ENCODE measurements at places on chromosomes 5 and 9.

DNA sequence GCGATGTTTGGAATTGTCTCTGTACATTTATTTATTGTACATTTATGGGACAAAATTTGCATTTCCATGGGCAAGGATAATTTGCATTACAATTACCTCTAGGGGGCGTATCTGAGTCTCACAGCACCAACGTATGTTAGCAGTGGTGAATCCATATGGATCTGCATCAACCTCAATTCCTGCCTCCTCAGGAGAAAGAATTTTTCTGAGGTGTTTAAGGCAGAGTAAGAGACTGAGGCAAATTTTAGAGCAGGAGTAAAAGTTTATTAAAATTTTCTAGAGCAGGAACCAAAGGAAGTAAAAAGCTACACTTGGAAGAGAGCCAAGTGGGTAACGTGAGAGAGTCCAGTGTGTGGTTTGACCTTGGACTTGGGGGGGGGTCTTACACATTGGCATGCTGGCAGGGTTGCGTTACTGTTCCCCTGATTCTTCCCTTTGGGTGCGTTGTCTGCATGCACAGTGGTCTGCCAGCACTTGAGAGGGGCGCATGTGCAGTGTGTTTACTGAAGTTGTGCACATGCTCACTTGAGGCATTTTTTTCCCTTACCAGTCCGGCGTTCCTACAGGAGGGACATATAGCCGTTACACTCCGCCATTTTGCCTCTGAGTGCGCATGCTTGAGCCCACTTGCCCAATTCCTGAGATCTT, 21.0 kb upstream of the RAB14 start:
- peak; percentile 66 for DNase-seq

DNA sequence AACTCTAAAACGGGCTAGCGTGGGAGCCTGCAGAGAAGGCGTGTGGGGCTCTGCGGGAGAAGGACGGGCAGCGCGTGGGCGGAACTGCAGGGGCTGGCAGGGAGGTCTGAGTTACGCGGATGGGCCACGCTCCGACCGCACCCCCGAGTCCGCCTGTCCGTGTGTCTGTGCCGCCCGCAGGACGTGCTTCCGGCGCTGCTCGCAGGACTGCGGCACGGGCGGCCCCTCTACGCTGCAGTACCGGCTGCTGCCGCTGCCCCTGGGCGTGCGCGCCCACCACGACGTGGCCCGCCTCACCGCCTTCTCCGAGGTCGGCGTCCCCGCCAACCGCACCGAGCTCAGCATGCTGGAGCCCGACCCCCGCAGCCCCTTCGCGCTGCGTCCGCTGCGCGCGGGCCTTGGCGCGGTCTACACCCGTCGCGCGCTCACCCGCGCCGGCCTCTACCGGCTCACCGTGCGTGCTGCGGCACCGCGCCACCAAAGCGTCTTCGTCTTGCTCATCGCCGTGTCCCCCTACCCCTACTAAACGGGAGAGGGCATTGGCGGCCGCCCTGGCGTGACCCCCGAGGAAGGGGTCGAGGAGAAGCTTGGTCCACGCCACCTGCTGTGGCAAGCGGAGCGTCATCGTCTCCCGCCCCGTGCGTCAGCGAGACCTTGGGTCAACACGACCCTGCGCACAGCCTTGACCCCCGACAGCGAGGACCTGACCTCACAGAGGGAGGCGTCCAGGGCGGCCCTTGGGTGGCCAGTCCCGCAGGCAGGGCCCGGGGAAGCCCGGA, 11.4 kb upstream of the ASS1 start:
- no peak for DNase-seq

- DNase-seq, result no peak
Measured at GRCh38 chr5:5140479-5141338, 579 bp downstream of the ADAMTS16 start.

- DNase-seq, result no peak
Measured at GRCh38 chr5:56746553-56747339, 68.6 kb upstream of the MAP3K1 start.

DNA sequence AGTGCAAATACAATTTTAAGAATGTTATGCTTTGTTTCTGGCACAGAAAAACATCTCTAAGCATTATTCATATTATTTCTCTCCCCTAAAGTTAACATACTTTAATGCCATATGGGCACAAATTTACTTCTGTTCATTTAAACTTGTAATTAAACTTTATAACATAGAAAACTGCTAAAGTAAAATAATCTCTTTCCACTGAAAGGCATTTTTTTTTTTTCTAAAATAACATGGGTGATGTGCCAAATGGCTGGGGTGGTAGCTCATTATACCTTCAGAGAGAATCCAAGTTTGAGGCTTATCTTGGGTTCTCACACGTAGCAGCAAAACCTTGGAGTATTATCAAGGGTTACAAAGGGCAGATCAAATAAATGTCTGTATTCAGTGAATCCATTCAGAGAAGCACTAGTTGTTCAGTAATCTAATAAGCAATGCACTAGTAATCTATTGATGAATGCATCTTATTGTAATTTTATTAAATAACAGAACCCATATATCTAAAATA, 257.6 kb upstream of the POU5F2 start:
- no peak for DNase-seq

- DNase-seq, result no peak
Measured at GRCh38 chr5:38032149-38032548, 192.3 kb upstream of the GDNF start.

- peak; percentile 71 for DNase-seq
Measured at GRCh38 chr5:15286650-15287049, 213.3 kb upstream of the FBXL7 start.

DNA sequence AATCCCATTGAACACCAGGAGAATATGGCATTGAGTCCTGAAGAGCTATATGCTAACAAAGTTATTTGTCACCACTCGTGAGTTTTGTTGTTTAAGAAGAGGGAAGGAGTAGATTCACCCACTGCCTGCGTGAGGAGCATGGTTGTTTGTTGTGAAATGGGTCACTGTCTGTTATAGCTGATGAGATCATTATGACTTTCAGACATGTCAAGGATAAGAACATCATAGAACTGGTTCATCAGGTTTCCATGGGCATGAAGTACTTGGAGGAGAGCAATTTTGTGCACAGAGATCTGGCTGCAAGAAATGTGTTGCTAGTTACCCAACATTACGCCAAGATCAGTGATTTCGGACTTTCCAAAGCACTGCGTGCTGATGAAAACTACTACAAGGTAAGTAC, 76.9 kb downstream of the SYK start:
- no peak for DNase-seq

GRCh38 chr9:77975036-77975435, 56.6 kb downstream of the GNAQ start:
- peak; percentile 68 for DNase-seq

DNA sequence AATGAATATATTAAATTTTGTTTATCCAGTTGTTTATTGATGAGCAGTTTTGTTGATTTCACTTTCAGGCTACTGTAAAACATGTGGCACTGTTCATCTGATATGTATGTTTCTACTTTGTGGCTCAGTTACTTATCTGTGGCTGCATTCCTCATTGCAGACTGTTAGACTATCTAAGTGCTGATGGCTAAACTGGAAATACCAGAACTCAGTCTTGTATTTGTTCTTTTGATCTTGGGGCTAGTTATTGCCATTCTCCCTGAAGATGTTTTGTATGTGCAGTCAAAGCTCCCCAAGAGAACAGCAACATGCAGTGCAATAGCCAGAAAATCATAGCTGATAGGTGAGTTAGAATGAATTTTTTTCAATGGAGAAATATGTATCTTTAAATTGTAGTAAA, 162.2 kb downstream of the GADD45G start:
- DNase-seq, result no peak

DNA sequence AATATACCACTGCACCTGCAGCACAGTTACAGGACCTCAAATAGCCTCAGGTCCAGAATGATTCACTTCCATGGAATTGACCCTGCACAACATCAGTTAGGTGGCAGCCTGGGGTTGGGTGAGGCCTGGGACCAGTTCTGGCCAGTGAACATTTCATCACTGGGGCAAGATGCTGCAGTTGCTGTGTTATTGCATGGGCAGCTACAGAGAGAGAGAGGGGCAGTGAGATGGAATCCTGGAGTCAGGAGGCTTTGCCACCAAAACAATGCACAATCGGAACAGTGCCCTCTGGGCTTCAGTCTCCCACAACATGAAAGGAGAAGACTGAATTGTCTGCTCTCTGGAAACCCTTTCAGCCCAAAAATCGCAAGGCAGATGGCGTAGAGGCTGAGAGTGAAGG, 51.8 kb downstream of the SH3TC2 start:
- peak; percentile 78 for DNase-seq

GRCh38 chr5:150161242-150162141, 5.1 kb upstream of the CDX1 start:
- no peak for DNase-seq

GRCh38 chr9:124290053-124290591, 32.4 kb downstream of the NEK6 start:
- DNase-seq, result no peak

DNA sequence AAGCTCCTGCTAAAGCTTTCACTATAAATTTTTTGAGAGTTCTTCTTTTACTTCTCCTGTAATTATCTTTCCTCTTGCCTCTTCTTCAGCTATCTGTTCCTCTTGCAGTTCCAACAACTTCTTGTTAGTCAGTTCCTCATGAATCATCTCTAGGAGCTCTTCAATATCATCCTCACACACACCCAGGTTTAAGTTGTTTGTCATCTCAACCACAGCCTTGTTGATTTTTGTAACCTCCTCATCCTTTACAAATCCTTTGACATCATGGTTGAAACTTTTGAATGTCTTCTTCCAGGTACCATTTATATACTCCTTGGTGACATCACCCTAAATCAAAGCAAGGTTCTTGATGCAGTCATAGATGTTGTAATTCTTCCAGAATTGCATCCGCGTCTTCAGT, 106.3 kb upstream of the MAMDC2 start:
- DNase-seq, result no peak

- DNase-seq, result no peak
Measured at GRCh38 chr9:107405511-107405910, 84.1 kb downstream of the KLF4 start.

- no peak for DNase-seq
Measured at GRCh38 chr5:171575386-171575785, 155.9 kb downstream of the FGF18 start.

DNA sequence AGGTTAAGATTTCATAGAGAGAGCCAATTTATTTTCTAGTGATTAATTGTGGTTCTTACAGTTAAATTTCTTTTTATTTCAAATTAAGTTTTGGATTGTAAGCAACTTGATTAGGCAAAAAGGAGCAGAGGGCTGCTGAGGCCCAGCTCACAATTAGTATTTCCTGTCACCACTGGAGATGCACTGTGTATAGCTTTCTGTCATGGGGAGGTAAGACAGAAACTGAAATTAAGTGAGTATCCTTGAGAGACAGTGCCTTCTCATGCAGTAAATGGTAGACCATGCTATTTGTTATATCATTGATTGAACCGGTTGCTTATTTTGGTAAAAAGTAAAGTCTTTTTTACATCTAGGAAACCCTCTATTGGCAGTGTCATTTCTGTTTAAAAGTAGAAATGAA, 190.7 kb downstream of the CCDC171 start:
- DNase-seq, result no peak

DNA sequence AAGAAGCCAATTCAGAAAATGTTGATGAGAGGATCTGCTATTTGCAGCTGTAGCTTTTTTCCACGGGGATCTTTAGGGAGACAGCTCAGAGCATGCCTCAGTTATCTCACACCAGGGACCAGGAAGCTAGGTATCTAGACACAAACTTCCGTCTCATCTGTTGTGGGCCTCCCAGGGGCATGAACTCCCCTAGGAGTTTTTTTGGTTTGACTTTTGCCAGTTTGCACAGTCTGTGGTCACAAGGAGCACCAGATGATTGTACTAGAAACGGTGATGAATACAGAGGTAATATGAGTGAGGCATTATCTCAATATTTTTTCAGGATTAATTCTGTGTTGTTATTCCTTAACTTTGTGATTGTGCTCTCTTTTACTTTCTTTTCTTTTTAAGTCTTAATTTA, 533.2 kb upstream of the SEMA6A start:
- no peak for DNase-seq

DNA sequence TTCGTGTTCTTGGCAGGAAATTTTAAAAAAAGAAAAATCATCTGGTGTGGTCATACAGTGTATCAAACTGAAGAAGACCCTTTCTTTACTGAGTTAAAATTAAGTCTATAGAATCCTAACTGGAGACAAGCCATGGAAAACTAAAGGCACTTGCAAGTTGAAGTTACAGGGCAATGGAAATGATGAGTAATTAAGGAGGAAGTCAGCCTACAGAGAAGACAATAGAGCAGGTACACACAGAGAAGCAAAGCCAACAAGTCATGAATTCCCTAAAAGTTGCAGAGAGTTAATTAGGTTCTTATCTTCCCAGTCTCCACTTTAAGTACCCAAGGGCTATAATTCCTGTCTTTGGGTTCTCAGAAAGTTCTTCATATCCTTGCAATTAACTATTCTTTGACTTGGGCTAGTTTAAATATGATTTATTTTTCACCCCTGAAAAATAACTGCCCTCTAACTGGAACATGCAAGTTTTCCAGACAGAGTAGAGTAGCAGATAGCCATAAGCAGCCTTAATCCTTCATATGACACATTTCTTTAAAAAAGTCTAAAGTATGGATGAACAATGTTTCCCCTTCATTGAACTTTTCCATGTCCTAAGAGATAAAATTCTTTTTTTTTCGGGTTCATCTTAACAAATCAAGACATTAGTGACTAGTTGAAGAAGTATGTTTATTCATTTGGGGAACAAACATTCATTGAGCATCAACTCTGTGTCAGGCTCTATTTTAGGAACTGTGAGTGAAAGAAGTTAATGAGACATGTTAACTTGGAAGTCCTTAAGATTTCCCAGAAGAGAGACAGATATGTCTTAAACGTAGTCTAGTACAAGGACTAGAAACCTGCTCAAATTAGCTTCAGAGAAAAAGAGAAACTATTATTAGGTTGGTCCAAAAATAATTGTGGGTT, 5.2 kb upstream of the ITGA2 start:
- no peak for DNase-seq

DNA sequence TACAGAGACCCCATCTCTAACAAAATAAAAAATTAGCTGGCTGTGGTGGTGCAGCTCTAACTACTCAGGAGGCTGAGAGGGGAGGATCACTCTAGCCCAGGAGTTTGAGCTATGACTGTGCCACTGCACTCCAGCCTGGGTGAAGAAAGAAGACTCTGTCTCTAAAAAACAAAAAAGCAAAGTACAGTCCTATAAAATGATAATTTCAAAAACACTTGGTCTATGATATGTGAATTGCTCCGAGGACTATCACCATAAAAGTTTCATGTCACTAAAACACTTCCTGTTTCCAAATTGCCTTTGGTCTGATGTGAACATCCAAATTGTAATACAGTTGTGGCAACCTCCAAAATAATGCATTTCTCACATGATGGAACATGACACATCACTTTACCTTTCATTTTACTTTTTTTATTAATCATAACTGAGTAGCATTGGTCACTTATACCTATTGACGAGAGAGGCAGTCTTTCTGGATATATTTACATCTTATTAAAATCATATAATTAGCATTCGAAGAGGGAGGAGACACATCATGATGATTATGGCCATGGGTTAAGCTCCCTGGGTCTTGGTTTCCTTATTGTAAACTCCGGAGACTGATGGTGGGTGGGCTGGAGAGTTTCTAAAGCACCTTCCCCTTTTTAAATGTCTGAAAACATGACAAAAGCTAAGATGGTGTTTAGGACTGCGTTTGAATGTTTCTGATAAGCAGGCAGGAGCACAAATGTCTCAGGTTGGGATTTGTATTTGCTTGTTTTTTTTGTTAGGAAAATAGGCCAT, 25.8 kb upstream of the CD180 start:
- DNase-seq, result no peak

GRCh38 chr9:127318651-127319167, 54.1 kb downstream of the GARNL3 start:
- no peak for DNase-seq
